Epithelial cell of prostate (primary cell): ENCODE measurements at places on chromosomes 4 and X.

GRCh38 chr4:169485791-169486742 lies 126.3 kb downstream of the NEK1 start:
- no peak for DNase-seq

DNA sequence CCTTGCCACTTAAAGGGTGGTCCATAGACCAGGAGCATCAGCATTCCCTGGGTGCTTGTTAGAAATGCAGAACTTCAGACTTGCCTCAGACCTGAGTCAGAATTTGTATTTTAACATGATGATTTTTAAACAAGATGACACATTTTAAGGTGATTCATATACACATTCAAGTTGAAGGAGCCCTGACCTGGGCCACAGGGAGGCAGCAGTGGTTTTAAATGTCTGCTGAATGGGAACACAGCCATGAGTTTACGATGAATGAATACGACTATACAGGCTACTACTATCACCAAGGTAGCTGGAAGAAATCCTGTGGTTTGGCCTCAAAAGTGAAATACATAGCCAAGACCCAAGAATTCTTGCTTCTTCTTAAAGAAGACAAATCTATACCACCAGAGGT lies 2.9 kb downstream of the HDAC8 start:
- no peak for DNase-seq

DNA sequence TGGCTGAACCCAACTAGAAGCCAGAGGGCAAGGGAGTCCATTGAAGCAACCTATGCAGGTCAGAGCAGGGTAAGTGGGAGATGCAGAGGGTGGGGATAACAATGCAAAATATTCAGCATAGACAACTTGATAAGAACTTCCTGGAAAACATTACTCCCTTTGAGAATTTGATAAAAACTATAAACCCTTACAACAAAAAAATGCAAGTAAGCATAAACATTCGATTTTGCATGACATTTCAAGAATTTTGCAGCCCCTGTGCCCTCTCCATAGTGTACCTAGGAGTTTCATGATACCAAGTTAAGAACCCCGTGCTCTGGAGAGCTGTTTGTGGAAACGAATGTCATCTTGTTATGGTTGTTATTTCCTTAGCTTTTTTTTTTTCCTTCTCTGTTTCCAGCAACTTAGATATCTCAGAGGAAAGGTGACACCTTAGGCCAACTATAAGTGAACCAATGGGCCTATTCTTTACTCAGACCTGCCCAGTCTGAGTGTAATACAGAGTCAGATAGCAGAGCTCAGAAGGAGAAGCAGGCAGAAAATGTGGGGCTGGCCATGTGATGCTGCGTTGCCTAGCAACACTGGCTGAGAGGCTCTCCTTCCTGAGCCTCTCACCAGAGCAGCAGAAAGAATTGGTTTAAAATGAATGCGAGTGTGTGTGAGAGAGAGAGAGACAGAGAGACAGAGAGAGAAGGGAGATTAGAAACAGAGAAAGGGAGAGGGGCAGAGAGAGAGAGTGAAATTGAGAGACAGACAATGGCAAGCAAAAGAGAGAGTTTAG lies 36.7 kb upstream of the GABRQ start:
- DNase-seq = no peak

GRCh38 chr4:52751487-52751911 lies 274 bp upstream of the ERVMER34-1 start:
- DNase-seq = peak; percentile 6

DNA sequence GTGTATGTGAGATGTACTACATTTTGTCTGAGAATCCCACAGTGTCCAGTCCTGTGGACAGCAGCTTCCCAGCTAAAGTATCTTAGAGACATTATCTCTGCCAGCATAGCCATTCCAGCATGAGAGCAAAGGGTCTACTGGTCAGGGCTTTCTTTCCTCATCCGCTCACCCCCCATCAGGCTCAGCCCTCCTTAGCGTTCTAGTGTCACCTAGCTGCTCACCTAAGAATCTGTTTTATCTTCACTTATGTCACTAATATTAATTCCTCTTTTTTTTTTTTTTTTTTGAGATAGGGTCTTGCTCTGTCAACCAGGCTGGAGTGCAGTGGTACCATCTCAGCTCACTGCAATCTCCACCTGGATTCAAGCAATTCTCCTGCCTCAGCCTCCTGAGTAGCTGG lies 15.6 kb downstream of the RUFY3 start:
- no peak for DNase-seq

DNA sequence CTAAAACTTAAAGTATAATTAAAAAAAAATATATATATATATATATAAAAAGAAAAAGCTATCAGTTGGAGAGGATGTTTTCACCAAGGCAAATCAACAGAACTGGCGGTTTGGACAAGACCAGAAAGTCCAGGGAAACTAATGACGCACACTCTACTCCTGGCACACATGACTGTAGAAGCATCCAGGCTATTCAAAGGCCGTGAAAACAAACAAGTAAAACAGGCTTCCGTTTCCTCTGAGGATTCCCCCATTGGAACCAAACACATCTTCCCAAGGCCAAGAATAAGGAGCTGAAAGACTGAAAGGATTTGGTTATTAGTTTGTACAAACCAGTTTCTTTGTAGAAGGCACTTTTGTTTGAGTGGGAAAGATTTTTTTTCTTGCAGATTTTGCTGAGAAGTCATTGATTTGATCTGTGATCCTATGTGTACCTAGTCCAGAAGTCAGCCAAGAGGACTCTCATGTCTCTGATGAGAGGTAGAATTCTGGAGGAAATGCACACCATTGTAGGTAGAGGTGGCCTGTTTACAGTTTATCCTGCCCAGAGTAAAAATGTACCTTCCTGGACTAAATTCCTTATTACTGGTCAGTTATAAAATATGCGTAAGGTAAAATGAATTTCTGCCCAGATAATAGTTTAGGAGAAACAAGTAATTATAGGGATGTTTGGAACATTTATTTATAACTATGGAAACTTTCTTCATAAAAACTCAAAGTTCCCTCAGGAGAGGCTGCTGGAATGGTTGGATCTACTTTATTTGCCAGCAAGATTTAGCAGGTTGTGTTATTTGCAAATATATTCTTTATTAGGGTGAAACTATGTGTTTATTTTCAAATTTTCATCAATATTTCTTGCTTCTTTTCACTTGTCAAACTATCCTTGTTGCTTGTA lies 66.5 kb downstream of the DMP1 start:
- peak; percentile 8 for DNase-seq

GRCh38 chrX:69128588-69128987 lies 36.7 kb downstream of the PJA1 start:
- DNase-seq = no peak

DNA sequence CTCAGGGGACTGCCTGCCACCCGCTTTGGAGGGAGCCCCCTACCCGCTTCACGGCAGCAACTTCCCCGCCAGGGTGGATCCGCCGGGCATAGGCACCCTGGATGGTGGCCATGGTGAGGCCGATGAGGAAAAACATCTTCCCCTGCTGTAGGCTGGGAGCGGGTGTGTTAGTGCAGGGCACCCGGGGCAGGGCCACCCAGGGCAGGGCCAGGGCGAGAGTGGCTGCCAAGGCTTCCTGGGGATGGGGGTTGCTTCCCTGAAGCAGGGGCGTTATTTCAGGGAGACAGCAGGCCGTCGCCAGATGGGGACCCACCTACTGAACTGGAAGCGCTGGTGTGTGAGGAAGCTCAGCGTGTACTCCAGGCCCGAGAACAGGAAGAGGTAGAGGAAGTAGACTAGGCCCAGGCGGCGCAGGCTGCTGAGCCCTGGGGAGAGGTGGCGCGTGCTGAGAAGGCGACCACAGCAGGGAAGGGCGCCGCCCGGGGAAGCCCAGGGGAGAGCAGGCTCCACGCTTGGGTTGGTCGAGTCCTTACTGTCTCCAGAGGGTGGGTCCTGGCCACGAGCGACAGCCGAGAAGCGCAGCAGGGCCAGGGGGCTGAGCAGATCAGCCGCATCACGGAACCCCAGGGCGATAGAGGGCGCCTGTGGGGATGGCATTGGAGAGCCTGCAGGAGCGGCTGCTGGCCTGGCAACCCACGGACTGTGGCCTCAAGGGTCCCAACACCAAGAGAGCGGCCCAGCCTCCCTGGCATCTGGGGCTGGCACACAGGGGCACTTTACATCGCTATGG lies 31.5 kb downstream of the NOP14 start:
- DNase-seq = no peak

GRCh38 chr4:105765690-105766407 lies 57.3 kb downstream of the GSTCD start:
- peak; percentile 88 for DNase-seq

GRCh38 chr4:145132511-145133098 lies 34.5 kb downstream of the ABCE1 start:
- no peak for DNase-seq

DNA sequence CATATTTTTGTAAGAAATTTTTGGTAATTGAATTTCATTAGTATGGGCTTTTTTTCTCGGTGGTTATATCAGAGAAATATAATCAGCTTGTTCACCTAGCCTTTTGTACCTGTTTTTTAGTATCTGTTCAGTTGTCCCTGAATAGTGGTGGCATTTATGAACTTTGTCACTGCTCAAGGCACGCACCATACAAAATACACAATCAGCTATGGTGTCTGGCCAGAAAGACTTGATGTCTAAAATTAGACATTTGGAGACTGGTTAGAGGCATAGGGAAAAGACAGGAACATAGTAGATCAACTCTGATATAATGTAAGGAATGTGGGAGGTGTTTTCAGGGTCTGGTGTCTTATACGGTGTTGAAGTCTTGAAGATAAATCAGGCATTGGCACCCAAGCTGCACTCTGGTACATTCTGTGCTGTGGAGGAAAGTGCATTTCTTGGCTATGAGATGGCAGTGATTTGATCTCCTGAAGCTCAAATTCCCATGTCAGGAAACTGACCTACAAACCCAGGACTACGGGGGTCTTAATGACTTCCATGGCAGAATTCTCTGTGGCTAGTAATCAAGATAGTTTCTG lies 3.6 kb downstream of the ART3 start:
- DNase-seq = no peak

DNA sequence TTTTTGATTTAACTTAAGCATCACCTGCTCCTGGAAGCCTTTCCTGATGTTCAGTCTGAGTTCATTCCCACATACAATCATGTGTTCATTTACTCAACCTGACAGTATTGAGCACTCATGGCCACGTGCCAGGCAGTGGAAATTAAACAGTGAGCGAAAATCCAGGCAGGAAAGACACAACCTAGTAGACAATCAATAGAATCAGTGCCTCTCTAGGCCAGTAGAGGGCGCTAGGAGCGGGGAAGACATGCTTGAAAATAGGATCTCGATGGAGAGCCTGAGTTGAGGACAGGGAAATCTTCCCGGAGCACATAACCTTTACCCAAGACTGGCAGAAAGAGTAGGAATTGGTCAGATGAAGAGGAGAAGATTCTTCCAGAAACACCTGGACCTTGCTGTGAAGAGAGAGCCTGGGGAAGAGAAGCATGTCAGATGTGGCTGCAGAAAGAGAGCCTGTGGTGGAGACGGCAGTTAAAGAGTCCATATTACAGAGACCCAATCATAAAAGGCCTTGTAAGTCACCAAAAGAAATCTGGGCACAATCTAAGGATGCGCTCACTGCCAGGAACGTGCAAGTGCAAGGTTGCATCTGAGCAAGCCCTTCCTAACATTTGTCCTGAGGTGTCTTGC lies 103.5 kb downstream of the LDB2 start:
- no peak for DNase-seq

DNA sequence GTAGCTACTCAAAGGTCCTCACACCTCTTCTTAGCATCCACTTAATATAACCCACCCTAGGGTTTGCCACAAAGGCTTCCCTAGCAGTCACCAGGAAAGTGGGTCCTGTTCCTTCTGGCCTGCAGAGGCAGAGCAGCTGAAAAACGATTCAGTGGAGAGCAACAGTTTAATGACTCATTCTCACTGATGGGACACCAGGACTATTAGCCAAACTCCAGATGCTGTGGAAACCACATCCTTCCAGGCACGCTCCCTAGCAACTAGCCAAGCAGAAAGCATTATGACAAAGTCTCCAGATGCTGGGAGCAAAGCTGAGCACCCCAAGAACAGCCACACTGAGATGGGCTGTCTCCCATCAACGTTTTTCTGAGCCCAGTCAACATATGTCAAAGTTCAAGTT lies 30.3 kb upstream of the UTP14A start:
- DNase-seq = peak; percentile 0

DNA sequence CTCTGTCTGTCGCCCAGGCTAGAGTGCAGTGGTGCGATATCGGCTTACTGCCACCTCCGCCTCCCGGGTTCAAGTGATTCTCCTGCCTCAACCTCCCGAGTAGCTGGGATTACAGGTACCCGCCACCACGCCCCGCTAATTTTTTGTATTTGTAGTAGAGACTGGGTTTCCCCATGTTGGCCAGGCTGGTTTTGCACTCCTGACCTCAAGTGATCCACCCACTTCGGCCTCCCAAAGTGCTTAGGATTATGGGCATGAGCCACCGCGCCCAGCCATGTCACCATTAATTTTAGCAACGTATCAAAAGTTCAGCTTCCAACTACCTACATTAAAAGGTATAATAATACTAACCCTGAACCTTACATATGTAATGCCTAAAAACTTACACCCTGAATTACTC lies 940 bp upstream of the UTP3 start:
- DNase-seq = no peak

DNA sequence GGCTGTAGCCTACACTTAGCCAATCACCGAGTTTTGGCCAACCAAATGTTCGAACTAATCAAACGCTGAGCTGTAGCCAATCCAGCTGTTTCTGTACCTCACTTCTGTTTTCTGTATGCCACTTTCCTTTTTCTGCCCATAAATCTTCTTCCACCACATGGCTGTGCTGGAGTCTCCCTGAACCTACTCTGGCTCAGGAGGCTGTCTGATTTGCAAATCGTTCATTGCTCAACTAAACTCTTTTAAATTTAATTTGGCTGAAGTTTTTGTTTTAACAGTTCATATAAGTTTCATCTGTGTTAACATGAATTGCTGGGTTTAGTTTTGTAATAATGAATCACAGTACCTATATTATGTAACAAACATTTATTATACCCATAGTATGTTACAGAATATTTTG lies 160.7 kb upstream of the PCDH7 start:
- no peak for DNase-seq

DNA sequence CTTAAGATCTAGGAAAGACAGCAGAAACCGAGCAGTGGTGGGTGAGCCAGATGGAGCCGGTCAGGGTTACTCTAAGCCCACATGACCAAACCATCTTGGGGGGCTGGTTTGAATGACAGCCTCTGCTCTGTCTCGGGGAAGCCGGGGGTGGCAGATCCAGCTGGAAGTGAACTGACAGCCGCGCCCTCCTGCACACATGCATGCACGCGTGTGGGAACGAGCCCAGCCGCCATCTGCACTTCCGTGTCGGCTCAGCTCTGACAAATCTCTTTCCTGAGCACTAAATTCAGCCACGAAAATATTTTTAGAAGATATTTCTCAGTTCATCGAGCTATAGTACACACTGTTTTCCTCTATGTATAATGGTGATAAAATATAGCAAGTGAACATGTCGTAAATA lies 115.5 kb downstream of the DCTD start:
- DNase-seq = no peak

DNA sequence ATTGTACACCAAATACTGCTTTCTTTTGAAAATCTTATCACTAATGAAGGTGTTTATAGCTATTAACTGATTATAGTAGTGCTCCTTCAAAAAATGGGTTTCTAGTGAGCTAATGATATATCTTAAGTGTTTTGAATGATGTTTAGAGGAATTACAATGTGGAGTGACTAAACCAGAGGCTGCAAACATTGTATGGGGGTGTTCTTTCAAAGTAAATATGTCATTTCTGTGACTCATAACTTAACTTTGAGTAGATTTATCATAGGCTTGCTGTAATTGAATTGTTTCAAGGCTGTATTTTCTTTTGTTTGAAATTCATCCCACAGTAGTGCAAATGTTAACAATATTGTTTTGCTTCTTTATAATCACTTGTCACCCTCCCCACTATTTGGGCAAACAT lies 141.6 kb downstream of the IL1RAPL2 start:
- DNase-seq = no peak

GRCh38 chr4:147076179-147076578 lies 130.5 kb upstream of the TTC29 start:
- no peak for DNase-seq

GRCh38 chrX:1475881-1476280 lies 23.2 kb upstream of the ASMTL start:
- no peak for DNase-seq
